ENCODE measurements at places on chromosomes 6 and 20.

- H3K27ac ChIP-seq = no peak overlapping the region
- H3K4me3 ChIP-seq = no peak overlapping the region
- no peaks in the 10 kb centered on the region for H3K36me3 ChIP-seq
Observed at GRCh38 chr6:30837870-30838269, 46.4 kb upstream of the DDR1 start.

DNA sequence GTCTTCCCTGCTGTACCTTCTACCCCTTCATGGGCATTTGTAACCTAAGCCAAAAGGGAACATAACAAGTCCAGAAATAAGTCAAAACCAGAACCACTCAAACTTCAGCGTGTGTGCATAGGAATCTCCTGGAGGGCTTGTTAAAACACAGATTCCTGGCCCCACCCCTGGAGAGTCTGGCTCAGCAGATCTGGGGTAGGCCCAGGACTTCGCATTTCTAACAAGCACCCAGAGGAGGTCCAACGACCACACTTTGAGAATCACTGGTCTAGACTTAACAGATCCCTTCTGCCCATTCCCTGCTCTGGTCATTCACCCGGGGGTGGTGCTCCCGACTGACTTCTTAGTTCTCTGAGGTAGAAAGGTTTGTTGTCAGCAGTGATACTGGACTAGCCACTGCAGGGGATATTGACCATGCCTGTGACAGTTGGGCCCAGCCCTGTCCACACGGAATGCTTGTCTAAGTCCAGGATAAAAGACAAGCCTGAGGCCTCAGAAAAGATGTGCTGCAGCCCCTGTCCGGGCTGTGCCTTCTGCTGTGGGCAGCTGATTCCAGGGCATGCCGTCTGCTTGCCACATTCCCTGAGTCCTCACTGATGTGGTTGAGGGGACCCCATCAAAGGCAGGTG lies 68.6 kb downstream of the SYNJ2 start:
- no peak for DNase-seq
- no peaks in the 10 kb centered on the region for H3K27me3 ChIP-seq
- H3K27ac ChIP-seq = no peak overlapping the region

DNA sequence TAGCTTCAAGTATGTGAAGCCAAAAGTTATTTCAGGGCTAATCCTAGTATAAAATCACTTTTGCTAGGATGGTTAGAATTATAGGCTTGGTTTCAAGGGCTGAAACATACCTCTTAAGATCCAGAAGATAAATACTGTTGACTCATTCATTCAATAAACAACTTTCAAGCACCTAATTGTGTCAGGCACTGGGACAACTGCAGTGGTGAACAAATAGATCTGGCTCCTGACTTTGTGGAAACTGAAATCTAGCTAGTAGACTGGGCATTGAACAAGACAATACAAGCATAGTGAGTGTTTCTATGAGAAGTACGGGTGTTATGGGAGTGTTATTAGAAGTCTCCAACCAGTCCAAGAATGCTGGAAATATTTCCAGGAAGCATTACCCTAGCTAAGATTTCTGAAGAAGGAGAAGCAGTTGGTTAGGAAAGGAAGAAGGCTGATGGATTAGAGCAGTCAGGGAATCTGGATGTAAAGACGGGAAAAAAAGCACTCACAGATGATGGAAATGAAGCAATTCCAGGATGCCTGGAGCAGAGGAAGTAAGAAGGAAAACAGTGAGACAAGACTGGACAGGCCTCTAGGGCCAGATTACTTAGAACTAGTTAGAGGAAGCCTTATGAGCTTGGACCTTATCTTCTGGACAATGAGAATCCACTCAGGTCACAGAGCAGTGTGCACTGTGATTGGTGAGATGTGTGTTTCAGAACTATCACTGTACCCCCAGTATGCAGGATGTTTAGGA lies 132.6 kb upstream of the RAB32 start:
- no peaks in the 10 kb centered on the region for H3K4me1 ChIP-seq
- DNase-seq = no peak
- no peak overlapping the region for H3K4me3 ChIP-seq
- H3K27me3 ChIP-seq = no peaks in the 10 kb centered on the region
- no peak overlapping the region for H3K27ac ChIP-seq

- no peaks in the 10 kb centered on the region for H3K36me3 ChIP-seq
- H3K4me1 ChIP-seq = no peaks in the 10 kb centered on the region
- H3K4me3 ChIP-seq = no peak overlapping the region
- H3K27me3 ChIP-seq = no peaks in the 10 kb centered on the region
- H3K27ac ChIP-seq = no peak overlapping the region
- DNase-seq = no peak
Observed at GRCh38 chr6:1136415-1136774, 175.5 kb upstream of the FOXQ1 start.

GRCh38 chr20:3712279-3712873 lies at the start of gene SIGLEC1:
Gene SIGLEC1, minus strand, starts transcription at chr20:3712600. Its CDS starts 5,472 bp downstream, at chr20:3707128.
- no peak for DNase-seq
- no peak within 1 kb of the TSS for H3K27ac ChIP-seq
- H3K36me3 ChIP-seq = no peaks in the 10 kb centered on the region
- H3K27me3 ChIP-seq = no peaks in the 10 kb centered on the region
- H3K4me3 ChIP-seq = no peak within 1 kb of the TSS

- H3K27me3 ChIP-seq = no peaks in the 10 kb centered on the region
- H3K4me1 ChIP-seq = no peaks in the 10 kb centered on the region
- H3K36me3 ChIP-seq = no peaks in the 10 kb centered on the region
- no peak overlapping the region for H3K27ac ChIP-seq
- no peak for DNase-seq
Observed at GRCh38 chr6:63448229-63448628, 124.1 kb upstream of the LOC128125822 start.

DNA sequence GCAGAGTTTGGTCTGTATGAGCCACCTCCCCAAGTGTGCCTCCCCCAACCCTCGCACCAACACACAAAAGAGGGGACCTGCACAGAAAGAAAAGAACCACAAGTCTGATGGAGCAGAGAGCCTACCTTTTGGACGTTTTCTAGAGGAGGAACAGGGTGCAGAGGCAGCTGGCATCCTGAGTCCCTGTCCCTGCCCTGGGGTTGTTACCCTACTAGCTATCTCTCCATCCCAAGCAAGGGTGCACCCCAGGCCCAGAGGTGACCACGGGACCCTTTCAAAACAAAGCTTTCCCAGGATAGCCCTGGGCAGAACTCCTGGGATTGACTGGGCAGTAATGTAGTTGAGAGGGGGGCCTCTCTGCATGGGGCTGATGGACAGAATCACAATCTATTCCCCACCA lies 9.7 kb upstream of the MATN4 start:
- H3K27ac ChIP-seq = no peak overlapping the region
- DNase-seq = no peak
- peaks cover 26% of the 10 kb centered on the region for H3K4me1 ChIP-seq
- no peak overlapping the region for H3K4me3 ChIP-seq

DNA sequence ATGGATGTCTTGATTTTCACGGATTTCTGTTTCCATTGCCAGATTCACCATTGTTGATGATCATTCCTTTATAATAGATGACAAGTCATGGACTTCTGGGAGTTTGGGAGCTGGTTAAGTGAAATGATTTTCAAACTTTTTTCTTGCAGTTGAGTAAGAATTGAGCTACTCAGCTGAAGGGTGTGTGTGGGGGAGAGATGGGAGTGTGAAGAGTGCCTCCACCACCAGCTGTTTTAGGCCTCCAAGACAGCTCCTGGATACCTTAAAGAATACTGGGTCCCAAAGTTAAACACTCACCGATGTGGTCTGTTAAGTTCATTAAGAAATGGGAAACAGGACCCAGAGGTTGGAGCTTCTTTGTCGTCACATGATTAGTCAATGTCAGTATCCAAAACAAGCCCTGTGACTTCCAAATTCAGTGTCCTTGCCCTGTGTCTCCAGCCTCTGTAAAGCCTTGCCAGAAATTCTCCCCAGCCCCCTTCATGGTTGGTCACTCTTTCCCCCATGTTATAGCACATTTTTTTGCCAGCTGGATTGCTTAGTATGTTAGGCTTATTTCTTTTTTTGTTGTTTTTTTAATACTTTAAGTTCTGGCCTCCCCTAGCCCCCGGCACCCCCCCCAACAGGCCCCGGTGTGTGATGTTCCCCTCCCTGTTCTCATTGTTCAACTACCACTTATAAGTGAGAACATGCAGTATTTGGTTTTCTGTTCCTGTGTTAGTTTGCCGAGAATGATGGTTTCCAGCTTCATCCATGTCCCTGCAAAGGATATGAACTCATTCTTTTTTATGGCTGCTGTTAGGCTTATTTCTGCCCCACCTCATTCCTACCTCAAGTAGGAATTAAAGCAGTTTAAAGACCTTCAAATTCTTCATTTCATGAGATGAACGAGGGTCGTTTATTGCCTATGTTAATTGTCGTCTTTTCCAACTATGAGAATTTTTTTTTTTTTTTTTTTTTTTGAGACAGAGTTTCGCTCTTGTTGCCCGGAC lies 26.9 kb downstream of the BICRAL start:
- DNase-seq = no peak
- no peaks in the 10 kb centered on the region for H3K4me1 ChIP-seq
- no peak overlapping the region for H3K4me3 ChIP-seq
- H3K27ac ChIP-seq = no peak overlapping the region
- no peaks in the 10 kb centered on the region for H3K36me3 ChIP-seq
- no peaks in the 10 kb centered on the region for H3K27me3 ChIP-seq

DNA sequence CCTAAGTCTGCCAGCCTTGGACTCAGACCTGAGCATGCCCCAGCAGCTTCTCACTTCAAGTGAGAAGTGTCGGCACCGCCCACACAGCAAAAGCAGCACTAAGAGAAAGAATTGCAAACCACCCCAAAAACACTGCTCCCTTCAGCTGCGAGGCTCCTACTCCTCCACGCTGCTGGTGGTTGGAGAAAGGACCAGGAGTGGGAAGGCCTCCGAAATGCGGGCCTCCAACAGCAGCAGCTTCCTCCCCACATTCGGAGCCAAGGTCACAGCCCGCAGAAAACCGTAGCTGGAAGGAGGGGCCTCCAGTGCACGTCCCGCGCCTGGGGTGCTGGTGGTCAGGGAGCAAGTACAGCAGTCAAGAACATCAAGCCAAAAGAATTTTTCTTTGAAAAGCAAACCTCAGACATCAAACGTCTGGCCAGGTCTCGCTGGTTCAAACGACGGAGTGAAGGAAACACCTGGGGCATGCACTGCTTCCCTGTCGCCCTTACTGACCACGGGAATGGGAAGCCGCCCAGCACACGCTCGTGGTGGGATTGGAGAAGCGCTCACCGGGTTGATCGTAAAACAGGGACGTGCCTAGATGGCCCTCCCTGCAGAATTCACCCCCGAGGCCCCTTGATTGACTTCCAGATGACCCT lies 185.6 kb upstream of the CST7 start:
- no peak for DNase-seq
- no peak overlapping the region for H3K27ac ChIP-seq
- no peaks in the 10 kb centered on the region for H3K36me3 ChIP-seq
- no peaks in the 10 kb centered on the region for H3K4me1 ChIP-seq
- no peak overlapping the region for H3K4me3 ChIP-seq
- peaks cover 3% of the 10 kb centered on the region for H3K27me3 ChIP-seq

DNA sequence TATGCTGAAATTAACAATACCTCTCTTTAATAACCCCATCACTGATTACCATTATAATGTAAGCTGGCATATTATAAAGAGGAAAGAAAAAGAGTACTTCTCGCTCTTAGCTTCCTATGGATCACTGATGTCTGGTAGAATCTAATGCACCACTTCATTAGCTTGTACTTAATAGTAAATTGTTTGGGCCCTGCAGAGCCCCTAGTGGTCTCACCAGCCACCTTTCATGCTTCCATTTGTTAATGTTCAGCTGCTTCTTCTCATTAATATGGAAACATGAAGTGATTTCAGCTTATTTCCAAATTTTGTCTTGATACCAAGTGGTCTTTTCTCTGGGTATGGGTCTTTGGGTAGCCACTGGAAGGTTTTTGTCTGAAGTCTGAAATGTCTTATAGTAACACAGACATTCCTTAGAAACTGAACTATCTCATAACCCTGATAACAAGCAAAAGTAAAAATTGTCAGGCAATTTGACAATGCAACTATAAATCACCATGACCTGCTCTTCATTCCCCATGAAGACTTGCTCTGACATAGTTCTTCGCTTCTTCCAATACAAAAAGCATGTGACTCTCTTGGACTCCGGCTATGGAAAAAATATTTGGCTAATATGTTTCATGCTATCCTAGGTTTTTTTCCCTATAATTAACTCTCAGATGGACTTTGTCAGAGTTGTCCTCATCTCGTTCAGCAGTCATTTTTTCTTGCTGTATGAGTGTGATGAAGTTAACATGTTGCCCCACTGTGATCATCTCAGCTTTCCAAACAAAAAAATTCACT lies 395.8 kb upstream of the MARCKS start:
- H3K36me3 ChIP-seq = no peaks in the 10 kb centered on the region
- no peaks in the 10 kb centered on the region for H3K27me3 ChIP-seq
- DNase-seq = no peak
- no peak overlapping the region for H3K27ac ChIP-seq

DNA sequence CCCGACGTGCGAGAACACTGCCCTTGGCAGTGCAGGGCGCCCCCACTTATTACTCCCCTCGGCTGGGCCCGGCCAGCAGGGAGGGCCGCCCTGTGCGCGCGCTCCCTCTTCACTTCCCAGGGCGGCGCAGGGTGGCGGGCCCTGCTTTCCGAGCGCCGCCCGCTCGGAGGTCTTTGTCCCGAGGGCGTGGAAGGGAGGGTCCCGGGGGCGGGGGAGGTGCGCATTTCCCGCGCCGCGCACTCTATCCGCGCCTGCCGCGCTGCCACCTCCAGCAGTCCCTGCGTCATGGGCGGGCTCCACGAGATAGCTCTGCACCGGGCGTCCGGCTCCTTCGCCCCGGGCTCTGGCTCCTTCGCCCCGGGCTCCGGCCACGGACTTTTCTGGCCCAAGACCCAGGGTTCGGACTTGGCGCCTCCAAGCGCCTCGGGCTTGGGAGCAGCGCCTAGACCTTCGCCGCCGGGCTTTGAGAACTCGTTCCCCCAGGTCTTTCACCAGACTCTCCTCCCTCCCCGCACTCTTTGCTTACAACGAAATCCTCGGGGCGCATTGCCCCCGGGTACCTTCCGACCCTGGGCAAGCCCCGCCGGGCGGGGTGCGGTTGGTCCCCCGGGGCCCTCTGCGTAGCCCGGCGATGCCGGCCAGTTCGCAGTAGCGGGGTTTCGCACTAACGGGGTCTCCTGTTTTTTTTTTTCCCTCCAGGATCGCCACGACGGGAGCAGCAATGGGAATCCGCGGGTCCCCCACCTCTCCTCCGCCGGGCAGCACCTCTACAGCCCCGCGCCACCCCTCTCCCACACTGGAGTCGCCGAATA lies 1.6 kb downstream of the TFAP2C start:
- no peak overlapping the region for H3K27ac ChIP-seq
- no peak for DNase-seq
- peaks cover 11% of the 10 kb centered on the region for H3K27me3 ChIP-seq

- no peak overlapping the region for H3K4me3 ChIP-seq
- no peaks in the 10 kb centered on the region for H3K27me3 ChIP-seq
- H3K27ac ChIP-seq = no peak overlapping the region
- no peak for DNase-seq
Observed at GRCh38 chr6:114051031-114051430, 80.1 kb upstream of the HDAC2 start.

- H3K4me3 ChIP-seq = no peak overlapping the region
- no peak for DNase-seq
Observed at GRCh38 chr6:93418033-93418407, 1.3 kb downstream of the EPHA7 start.
